ENCODE measurements at places on chromosomes 6 and 20. TPM values are rescaled to one million over a fixed set of nuclear protein-coding genes. Genes with fewer than 3 reads are reported as not detected.

Gene VSTM2L
- 3.6 TPM for total RNA-seq

Gene RSPH9
- 0.73 TPM for total RNA-seq

Gene FHL5
- total RNA-seq, result 0.12 TPM

Gene KIF13A
- 27.9 TPM for total RNA-seq

Gene CDH4
- total RNA-seq, result not detected

Gene RCAN2
- total RNA-seq, result 6.6 TPM

Gene AFG1L
- 9.9 TPM for total RNA-seq

Gene MYLK2
- not detected for total RNA-seq

Gene TEAD3
- 20.4 TPM for total RNA-seq

Gene TRIM31
- total RNA-seq, result 6.3 TPM

Gene MYB
- 0.17 TPM for total RNA-seq

Gene ATP6V1G2
- 0.88 TPM for total RNA-seq

Gene C6orf15
- total RNA-seq, result not detected

Gene PAX1
- 0.44 TPM for total RNA-seq

Gene PLG
- total RNA-seq, result 225 TPM

Gene MRPS10
- 42.8 TPM for total RNA-seq

Gene KIF6
- 0.28 TPM for total RNA-seq

Gene C20orf141
- not detected for total RNA-seq

Gene CST5
- total RNA-seq, result 1.3 TPM

Gene ULBP1
- 0.28 TPM for total RNA-seq

Gene EIF6
- 108 TPM for total RNA-seq

Gene HBS1L
- 70.6 TPM for total RNA-seq

Gene WFDC12
- not detected for total RNA-seq

Gene CDC40
- total RNA-seq, result 19.9 TPM

Gene IL17A
- total RNA-seq, result not detected

Gene PRR3
- 10.8 TPM for total RNA-seq

Gene PRPH2
- not detected for total RNA-seq

Gene KCNK5
- total RNA-seq, result 11.4 TPM

Gene NNAT
- not detected for total RNA-seq

Gene ARFGEF3
- total RNA-seq, result 3.9 TPM

Gene DEF6
- 3.7 TPM for total RNA-seq

Gene MRAP2
- 0.88 TPM for total RNA-seq

Gene ZFP57
- total RNA-seq, result not detected

Measured in hepatocyte (in vitro differentiated cells).